ENCODE measurements at places on chromosomes 4 and X. TPM values are rescaled to one million over a fixed set of nuclear protein-coding genes. Genes with fewer than 3 reads are reported as not detected.

GRCh38 chr4:43244688-43245382 is 352.3 kb downstream of the GRXCR1 start:
- DNase-seq, result no peak

MBTPS2 gene
- 9.0 TPM for total RNA-seq

FAM184B gene
- total RNA-seq, result under 0.01 TPM

ARMCX2 gene
- total RNA-seq, result 89.6 TPM

- no peak for DNase-seq
These were observed 17.0 kb downstream of the RBMX2 start for GRCh38 chrX:130418740-130419139.

Data from osteoblast (primary cell).